Naive thymus-derived CD8-positive, alpha-beta T cell (primary cell): ENCODE measurements at places on chromosomes 11 and 22.
A peak's percentile ranks its signal among the peaks of the same experiment; 100 is the strongest.

DNA sequence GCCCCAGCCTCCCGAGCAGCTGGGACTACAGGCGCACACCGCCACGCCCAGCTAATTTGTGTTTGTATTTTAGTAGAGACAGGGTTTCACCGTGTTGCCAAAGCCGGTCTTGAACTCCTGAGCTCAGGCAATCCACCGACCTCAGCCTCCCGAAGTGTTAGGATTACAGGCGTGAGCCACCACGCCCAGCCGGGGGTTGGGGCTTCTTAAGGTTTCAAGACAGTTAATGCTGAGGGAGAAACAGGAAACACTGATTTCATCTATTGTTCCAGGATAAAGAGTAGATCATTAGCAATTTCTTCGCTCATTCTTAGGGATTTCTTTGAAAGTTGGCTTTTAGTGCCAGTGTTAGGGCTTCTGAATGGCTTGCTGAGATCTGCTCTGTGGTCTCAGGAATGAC is 21.2 kb upstream of the CLMP start:
- no peak for DNase-seq

DNA sequence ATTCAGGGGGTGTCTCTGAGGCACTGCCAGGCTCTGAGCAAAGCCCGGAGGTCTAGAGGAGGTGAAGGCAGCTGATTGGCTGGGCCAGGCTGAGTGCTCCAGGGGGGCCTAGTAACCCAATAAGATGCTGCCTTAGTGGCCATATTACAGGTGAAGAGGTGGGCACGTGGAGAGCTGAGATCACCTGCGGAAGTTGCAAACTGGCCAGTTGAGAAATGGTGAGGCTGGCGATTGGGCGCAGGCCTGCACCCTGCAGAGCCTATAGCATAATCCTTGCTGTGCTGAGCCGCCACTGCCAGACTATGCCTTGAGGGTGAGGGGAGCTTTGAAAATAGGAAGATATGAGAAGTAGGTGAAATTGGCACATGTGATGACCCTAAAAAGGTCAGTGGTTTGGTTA is 21.7 kb downstream of the DERL3 start:
- DNase-seq, result no peak

DNA sequence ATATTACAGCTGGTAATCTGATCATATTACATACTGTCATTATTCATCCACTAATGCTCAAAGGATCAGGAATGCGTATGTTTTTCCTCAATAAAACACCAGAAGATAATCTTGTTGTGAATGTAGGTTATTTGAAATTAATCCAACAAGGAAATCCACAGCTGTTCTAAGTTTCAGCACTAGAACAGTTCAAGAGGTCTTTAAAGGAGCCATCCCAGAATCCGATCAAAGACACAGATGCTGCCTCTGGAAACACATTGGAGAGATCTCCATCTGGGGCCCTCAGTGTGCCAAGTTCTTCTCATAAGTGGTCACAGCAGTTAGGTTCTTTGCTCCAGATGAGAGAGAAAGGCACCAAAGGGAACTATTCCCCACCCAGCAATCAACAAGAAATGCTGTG is 1955.1 kb upstream of the RAG2 start:
- no peak for DNase-seq

DNA sequence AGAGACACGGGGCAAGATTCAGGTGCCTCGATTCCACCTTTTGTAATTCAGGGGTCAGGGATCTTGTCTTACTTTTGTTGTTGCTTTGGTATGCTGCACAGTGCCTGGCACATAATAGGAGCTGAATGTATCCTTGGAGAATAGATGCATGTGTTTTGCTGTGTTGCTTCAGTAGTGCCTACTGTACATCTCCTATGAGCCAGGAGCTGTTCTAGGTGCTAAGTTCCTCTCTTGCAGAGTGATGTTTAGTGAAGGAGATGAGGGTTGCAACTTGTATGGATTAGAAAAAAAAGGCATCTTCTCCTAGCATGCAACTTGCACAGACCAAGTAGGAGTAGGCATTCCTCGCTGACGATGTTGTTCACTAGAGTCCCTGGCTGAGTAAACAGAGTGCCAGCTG is 555.4 kb downstream of the NTM start:
- DNase-seq, result no peak

DNA sequence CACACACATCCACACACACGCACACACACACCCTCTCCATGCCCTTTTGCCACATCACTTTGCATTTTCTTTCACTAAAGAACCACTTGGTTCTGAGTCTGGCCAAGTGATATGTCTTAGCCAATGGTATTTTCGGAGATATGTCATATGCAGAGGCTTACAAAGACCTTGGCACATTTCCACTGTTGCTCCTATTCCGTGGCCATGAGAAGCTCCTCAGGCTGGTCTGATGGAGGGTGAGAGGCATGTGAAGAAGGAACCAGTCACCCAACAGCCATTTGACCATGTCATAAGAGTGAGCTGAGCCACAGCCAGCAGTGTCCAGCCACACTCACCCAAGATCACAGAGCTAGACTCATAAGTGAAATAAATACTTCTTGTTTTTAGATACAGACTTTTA is 212.6 kb upstream of the NAV2 start:
- DNase-seq, result no peak

- DNase-seq, result no peak
Observed at GRCh38 chr22:42072606-42073330, 1.3 kb upstream of the PHETA2 start.

- DNase-seq, result no peak
Observed at GRCh38 chr11:127345819-127346459, 345.4 kb upstream of the KIRREL3 start.

DNA sequence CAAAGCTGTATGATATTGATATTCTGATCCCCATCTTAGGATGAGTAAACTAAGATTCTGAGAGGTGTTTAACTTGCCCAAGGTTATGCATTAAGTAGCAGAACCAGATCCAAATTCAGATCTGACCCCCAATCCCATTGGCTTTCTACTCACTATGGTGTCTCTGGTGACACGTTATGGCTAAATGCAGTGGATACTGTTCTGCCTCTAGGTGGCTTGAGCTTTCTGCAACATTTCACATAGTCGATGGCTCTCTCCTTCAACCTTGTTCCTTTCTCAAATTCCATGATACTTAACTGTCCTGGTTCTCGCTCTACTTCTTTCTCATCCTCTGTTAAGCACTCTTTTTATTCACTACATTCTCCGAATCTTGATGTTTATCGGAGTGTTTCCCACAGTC is 9.4 kb downstream of the C11orf97 start:
- DNase-seq, result no peak

DNA sequence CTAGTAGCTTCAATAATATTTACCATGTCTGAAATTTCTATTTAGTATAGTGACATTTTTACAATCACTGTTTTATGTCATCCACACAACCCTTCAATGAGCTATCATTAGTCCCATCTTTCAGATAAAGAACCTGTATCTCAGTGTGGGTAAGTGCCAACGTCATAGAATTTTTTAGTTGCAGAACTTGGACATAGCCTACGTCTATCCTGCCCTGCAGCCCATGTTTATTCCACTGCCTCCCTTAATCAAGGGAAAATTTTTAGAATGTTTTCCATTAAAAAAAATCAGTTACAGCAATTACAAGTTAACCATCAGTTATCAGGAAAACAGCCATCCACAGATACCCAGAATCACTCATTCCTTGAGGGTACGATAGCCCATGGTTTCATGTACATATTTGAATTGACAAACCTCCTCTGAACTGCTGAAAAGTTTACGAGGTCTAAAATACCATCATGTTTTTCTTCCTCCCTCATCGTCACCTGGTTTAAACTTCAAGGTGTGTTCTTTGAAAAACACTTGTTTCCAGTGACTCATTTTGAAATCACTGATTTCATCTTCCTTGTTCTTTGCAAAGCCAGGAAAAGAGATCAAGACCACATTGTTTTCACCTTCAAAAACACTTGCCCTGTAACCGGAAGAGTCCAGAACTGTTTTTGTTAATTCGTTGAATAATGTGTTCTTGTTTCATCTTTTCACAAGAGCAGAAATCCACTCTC is 100.9 kb downstream of the FAM76B start:
- DNase-seq, result no peak

DNA sequence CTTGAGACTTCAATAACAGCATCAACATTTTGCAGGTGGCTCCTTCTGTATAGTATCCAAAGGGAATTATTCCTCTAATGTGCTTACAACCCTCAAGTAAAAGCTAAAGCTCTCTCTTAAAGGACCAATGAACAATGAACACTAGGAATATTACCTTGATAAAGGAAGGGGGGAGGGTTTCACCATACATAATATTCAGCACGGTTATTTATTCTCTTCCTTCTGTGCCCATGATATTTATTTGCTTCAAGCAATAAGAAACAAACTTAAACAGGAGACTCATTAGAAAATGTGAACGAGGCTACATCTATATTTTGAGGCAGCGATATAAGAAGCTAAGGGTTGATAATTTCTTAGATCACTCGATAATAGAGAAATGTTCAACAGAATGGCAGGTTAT is 21.2 kb downstream of the BLID start:
- DNase-seq, result no peak

DNA sequence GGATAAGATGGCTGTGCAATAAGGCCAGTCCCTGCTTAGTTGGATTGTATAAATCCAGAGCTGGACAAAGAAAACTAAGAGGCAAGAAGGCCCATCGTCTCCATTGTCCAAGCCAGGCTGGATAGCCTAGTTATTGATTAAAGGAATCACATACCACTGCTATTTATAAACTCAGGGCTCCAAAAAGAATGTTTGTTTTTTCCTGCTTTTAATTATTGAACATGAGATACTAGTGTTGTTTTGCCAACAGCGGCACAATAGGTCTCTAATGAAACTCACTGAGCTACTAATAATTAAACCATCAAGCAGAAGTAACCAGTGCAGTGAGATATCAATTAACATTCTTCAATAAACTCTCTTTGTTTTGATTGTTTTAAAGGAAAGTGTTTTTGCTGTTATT is 259.7 kb downstream of the INSC start:
- DNase-seq, result no peak

DNA sequence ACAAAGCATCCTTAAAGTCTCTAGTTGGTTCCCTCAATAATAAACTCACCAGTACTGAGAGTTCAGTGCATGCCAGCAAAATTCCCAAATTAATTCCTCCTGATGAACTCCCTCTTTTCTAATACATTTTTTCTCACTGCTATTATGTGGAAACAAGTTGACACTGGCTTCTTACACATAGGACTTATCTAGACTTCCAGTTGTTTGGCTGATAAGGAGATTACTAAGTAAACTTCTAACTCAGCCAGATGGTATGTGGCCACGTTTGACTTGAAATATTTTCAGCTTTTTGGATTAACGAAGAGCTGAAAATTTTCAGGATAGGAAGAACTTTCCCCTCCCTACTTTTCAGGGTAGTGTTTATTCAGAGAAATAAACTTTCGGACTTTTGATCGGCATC is 1154.2 kb upstream of the TENM4 start:
- DNase-seq, result no peak

DNA sequence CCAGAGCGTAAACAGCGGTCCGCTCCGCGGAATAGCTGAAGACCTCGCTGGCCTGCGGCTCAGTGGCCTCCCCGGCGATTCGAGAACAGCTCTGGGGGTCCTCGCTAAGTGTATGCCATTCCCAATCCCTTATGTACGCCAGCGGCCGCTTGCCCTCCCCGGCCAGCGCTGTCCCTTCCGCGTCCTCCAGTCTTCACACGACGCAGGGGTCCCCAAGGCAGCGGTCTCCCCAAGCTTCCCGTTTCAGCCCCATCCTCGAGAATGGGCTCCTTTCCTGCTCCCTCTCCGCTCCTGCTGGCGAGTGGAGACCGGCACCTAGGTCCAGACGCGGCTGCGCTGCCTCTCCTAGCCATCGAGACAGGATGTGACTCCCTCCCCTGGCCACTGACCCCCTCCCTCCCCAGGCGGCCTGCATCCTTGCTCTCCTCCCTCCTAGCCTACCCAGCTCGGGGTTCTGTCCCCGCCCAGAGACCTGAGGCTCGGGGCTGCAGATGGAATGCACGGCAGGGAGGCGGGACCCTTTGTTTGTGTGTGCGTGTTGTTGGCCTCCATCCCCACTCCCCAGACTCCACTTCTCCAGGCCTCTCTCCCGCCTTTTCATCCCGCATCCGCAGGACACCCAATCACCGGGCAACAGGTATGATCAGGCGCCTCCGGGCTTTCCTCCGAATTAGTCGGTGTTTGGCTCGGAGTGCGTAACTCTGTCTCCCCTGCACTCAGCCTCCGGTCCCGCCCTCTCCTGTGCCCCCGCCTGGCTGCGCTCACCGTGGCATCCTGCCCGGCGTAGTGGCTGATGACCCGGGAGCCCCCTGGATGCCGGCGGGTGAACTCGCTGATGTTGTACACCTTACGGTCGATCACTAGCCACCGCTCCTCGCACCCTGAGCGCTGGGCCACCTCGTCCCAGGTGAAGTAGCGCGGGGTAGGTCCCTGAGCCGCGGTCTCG is 740 bp downstream of the FADS1 start:
- DNase-seq, result peak; percentile 55

DNA sequence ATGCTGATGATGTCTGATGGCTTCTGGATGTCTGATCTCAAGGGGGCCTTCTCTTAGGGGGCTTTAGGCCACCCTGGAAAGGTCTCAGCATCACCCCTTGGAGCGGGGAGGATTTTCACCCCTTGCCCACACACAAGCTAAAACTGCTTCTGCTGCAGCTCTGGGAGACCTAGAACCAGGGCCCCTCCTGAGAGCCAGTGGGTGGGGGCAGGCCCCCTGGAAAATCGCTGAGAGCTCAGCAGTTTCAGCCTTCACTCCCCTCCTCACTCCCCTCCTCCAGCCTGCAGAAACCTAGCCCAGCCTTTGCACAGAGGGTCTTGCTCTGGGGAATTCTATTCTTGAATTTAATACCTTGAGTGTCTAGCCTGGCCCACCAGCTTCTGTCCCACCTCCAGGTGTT is 17.2 kb downstream of the CD6 start:
- DNase-seq, result no peak

- no peak for DNase-seq
Observed at GRCh38 chr11:96150609-96151008, 192.4 kb downstream of the MAML2 start.

- no peak for DNase-seq
Observed at GRCh38 chr11:1219834-1220815, 2.7 kb upstream of the MUC5B start.

GRCh38 chr11:65859812-65860277 is 388 bp upstream of the MUS81 start:
- no peak for DNase-seq

DNA sequence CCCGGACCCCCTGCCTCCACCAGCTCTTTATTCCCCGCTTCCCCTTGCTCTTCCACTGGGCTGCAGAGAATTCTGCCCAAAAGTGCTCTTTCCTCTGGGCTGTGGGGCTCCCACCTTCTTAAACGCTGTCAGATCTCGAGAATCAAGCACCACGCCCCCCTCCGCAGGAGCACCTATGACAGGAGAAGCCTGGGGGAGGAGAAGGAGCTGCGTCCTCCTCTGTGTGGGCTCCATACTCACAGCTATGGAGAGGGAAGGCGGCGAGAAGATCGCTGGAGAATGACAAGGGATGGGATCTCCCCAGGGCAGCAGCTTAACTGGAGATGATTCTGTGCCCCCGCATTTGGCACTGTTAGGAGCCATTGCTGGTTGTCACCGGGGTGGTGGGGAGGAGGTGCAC is 19.7 kb downstream of the SHISAL1 start:
- no peak for DNase-seq

DNA sequence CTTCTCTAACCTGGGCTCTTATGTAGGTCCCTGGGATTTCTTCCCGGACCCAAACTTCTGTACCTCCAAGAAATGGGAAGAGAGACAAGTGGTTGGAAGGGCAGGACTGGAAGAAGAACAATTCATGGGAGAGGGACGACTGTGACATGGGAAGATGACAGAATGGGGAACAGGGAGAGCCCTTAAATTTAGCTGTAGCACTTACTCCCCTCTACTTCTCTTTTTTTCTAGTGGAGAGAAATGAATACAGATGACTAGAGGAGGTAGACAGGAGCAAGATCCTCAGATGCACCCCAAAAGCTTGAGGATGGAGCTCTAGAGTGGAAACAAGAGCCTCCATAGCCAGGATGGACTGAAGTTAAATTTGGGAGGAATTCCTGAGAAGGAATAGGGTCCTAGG is 2.3 kb downstream of the RHOG start:
- DNase-seq, result no peak
